ENCODE measurements at places on chromosomes 12 and 14. TPM values are rescaled to one million over a fixed set of nuclear protein-coding genes. Genes with fewer than 3 reads are reported as not detected.
A peak's percentile ranks its signal among the peaks of the same experiment; 100 is the strongest.

GRCh38 chr14:62162998-62163589, 400.9 kb downstream of the SNAPC1 start:
- no peak for DNase-seq

- DNase-seq = no peak
Measured at GRCh38 chr14:76955575-76956315, 72.8 kb downstream of the IRF2BPL start.

GRCh38 chr12:127619869-127620734, 646.9 kb upstream of the TMEM132C start:
- DNase-seq = no peak

GRCh38 chr12:113260127-113260526, 38.9 kb downstream of the TPCN1 start:
- DNase-seq = no peak

- DNase-seq = no peak
Measured at GRCh38 chr14:20499108-20499507, 6.2 kb upstream of the RNASE10 start.

DNA sequence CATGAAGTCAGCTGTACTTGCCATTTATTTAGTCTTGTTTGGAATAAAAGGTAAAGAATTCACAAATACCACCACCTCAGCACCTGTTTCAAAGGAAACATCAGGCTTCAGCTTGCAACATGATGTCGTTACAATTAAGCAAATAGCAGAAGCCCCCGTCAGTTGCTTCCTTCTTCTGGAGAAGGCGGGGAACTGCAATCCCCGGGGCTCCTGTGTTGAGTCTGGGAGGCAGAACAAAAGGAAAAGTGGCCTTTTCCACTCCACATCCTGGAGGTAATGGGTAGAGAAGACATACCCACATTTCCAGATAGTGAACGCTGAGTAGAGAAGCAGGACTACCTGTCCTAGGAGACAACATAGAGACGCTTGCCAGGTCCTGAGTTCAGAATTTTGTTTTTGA, 92.8 kb downstream of the DNAH10 start:
- DNase-seq = no peak

GRCh38 chr12:2261708-2262107, 208.9 kb downstream of the CACNA1C start:
- peak; percentile 68 for DNase-seq

DNA sequence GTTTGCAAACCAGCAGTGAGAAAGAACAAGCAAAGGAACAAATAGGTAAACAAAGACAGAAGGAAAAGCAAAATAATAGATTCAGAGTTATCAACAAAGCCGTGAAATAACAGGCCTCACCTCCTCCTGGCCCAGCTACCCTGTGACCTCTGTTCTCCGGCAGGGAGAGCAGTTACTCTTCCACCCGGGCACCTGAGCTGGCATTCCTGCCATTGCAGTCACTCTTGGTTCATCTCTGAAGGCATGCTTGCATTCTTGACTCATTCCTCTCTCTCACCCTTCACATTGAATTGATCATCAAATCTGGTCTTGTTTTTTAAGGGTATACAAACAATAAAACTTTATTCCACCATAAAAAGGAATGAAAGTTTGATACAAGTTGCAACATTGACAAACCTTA, 95.1 kb downstream of the TTC8 start:
- DNase-seq = no peak

DNA sequence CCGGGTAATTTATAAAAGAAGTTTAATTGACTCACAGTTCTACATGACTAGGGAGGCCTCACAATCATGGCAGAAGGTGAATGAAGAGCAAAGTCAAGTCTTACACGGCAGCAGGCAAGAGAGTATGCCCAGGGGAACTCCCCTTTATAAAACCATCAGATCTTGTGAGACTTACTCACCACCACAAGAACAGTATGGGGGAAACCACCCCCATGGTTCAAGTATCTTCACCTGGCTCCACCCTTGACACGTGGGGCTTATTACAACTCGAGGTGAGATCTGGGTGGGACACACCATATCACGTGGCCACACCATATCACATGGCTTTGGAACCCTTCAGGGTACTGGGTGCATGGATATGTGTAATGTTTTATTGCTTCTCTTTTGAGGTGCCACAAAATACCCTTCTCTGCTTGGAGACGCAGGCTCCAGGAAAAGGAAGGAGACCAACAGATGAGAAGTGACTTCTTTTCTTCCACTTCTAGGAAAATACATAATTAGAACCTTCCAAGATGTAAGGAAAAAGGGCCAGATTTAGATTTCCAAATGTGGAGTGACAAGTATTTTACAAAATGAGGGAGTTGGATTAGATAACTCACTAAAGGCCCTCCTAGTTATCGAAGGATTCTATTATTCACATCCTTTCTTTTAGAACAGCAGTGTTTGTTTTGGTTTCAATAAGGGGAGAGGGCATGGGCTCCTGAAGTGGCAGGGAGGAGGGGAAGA, 33.1 kb upstream of the ETFBKMT start:
- DNase-seq = no peak

GRCh38 chr14:63555572-63555971, 12.4 kb upstream of the PPP2R5E start:
- no peak for DNase-seq

DNA sequence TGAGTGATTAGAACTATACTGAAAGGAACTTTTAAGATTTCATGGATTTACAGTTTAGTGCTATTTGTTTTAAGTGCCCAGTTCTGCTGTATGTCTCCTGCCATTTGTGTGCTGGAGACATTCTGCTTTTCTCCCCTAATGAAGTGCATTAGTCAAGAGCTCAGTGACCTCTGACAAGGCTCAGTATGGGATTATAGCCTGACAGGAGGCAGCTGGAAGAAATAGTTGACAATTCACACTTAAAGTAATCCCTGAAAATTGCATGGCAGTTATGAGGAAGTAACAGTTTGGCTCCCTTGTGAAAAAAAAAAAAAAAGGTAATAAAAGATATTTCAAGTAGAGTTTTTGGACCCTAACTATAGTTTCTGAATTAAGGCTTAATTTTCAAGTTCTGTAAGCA, 70.3 kb downstream of the ALX1 start:
- no peak for DNase-seq

DNA sequence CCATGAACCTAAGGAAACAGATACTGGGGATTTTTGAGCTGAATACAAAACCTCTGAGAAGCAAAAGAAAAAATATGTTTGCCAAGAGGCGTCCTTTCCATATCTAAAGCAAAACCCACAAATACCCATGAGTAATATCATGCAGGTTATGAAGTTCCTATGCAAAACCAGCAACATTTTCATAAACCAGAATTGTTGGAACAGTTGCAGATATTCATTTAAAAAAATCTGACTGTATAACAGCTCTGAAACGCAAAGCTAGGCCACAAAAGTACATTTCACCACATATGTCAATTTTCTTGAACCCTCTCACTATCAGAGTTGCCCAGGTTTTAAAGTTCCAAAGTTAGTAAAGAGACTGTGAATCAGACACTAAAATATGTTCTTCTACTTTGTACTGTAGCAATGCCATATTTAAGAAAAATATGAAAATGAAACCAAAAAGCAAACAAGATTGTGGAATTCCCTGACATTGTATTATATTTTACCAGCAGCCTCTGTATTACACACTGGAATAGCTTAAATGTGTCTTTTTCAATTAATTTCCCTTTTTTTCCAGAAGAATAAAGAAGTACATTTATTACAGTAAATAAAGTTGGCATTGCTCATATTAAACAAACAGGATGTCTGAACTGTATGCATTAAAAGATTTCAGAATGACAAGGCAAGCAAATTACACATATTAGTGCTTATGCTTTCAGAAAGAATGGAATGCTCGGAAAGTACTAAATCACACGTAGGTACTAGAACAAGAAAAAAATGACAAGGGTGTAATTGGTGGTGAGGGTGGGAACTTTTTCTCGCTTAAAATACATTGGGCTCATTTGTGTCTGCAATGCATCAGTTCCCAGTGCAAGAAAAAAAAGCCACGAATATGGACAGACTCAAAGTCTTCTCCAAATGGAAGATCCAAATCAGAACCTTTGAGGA, 33.6 kb upstream of the HIF1A start:
- DNase-seq = no peak

DNA sequence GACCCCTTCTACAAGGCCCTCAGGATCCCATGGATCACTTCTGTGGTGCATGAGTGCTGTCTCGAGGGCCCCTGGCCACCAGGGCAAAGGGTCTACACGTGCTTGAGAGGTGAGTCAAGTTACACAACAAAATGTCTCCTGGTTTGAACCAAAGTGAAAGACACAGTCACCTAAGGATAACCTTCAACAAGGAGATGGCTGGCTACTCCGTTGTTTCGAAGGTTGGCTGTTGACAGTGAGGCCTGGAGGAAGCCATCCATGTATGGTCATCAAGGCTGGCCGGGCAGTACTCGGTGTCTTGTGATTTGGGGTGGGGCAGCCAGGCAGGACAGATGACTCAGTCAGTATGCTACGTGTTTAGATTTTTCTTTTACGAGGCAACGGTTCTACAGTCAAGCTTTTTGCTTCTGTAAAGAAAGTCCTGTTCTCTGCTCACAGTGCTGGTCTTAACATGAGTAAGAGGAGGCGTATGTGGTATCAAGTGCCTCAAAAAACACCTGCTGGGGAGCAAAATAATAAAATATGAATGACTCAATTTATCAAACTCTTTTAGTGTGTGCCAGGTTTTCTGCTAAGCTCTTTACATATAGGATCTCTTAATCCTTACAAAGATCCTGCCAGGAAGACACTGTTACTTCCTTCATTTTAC, 18.0 kb upstream of the NT5DC3 start:
- DNase-seq = no peak

DNA sequence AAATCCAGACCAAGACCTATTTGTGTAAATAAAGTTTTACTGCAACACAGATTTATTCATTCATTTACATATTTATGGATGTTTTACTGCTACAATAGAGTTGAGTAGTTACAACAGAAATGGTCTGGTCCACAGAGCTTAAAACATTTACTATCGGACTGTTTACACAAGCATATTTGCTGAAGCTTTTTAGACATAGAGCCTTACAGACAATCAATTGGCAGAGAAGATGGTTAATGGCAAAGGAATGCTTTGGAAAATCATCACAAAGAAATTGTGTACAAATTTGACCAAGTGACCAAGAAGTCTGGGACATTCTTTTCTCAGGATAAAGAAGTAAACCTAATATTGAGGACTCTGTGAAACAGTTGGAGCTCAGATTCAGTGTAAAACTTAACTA, 504.3 kb downstream of the SLC16A7 start:
- no peak for DNase-seq

GRCh38 chr12:47935184-47935583, 28.2 kb upstream of the TMEM106C start:
- DNase-seq = peak; percentile 84

- no peak for DNase-seq
Measured at GRCh38 chr12:105057174-105057573, 27.1 kb downstream of the ALDH1L2 start.

DNA sequence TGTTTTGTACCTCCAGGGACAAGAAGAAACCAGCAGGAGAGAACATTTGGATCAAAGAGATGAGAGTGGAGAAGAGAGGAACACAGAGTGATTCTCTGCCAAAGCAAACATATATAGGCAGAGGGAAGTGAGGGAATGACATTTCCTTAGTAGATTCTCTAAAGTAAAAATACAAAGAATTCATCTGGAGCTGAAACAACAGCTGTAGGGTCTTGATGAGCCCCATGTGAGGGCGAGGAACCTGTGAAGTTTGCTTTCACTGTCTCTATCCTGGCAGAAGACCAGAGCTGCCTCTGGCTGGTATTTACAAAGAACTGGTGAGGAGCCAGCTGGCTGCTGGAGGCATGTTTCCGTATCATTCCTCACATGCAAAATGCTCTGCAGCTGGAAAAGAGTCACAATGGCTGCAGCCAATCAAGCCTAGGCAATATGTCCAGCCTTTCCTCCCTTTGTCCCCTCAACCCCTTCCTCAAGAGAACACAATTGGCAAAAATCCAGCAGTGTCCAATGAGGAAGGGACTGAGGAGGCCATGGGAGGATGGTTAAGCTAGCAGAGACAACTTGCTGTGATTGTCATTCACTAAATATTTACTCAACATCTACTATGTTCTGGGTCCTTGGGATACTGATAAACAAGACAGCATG, 122.5 kb downstream of the PHLDA1 start:
- peak; percentile 87 for DNase-seq

GRCh38 chr12:21942377-21942703, 1.1 kb upstream of the ABCC9 start:
- DNase-seq = no peak

DNA sequence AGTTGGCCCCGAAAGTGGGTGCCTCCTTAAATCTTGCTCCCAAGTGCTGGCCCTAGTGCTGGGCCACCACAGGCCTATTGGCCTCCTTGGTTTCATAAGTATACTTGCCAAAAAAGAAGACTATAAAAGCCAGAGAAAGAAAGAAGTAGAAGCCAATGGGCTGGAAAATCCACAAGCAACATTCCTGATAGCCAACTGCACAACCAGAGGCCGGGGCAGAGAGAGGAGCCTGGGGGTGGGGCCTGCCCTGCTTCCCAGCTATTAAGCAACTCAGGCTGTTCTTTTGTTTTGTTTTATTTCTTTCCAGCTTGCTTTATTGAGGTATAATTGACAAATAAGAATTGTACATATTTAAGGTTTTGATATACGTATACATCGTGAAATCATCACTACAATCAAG, 177.2 kb upstream of the NTF3 start:
- DNase-seq = no peak

GRCh38 chr12:85920324-85920947, 46.3 kb downstream of the NTS start:
- no peak for DNase-seq

- DNase-seq = no peak
Measured at GRCh38 chr14:55434805-55435174, 5.6 kb downstream of the TBPL2 start.

- DNase-seq = no peak
Measured at GRCh38 chr12:61452076-61452475, 808.1 kb upstream of the USP15 start.

GRCh38 chr12:9829483-9829882, 2.2 kb downstream of the KLRF1 start:
- no peak for DNase-seq

GRCh38 chr14:55253276-55253675, 17.9 kb upstream of the FBXO34 start:
- DNase-seq = no peak

- no peak for DNase-seq
Measured at GRCh38 chr12:91053951-91054715, 3.7 kb downstream of the KERA start.

DNA sequence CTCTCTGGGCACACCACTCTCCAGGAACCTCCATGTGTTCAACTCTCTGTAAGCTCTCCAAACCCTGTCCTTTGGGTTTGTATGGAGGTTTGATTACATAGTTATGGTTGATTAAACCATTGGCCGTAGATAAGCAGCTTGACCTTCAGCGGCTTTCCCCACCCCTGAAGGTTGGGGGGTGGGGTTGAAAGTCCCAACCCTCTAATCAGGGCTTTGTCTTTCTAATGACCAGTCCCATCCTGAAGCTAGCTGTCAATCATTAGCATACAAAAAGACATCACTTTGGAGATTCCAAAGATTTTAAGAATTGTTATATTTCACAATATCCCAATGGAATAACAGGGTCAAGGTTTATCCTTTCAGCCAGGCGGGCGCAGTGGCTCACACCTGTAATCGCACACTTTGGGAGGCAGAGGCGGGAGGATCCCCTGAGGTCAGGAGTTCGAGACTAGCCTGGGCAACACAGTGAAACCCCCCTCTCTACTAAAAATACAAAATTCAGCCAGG, 8.4 kb downstream of the FAM186A start:
- DNase-seq = no peak

The INHBE gene
- total RNA-seq = 0.73 TPM

The IRF2BPL gene
- 46.0 TPM for total RNA-seq

The RAB5B gene
- total RNA-seq = 108 TPM

The KRT82 gene
- total RNA-seq = not detected

The PLEK2 gene
- total RNA-seq = 0.40 TPM

The TSHR gene
- not detected for total RNA-seq

The VWF gene
- 350 TPM for total RNA-seq

The IFNG-AS1 gene
- total RNA-seq = 0.19 TPM

The NELL2 gene
- total RNA-seq = 1.3 TPM

The CLEC2A gene
- total RNA-seq = not detected
